ENCODE measurements at places on chromosomes 3 and 15.
A peak's percentile ranks its signal among the peaks of the same experiment; 100 is the strongest.

DNA sequence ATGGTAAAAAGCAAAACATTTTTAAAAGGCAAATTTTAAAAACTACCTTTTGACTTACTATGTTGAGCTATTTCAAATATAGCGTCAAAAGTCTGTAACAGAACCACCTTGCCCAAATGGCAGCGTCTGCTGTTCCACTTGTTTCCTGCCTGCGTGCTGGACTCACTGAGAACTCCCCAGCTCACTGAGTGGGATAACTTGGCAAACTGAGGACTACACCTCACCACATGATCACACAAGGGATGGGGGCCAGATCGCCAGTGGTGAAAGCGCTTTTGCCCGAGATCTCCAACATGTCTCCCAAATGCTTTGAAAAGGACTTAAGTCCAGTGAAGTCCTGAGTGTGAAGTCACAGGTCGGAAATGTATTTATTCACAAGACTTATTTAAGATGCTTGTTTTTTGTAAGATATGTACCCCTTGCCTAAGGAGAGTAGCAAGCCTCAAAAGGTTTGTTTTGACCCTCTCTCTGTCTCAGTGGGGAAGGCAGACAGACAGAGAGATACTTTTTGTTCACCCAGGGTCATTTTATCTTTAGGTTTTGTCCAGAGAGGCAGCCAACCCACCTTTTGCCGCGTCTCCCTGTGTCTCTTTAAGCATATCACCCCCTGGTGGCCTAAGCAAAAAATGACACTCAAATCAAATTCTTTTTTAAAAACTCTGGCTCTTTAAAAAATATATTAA lies 192.6 kb downstream of the PDZRN3 start:
- no peak for DNase-seq

- no peak for DNase-seq
Observed at GRCh38 chr15:40902605-40903561, 8.6 kb downstream of the VPS18 start.

GRCh38 chr3:53550005-53550620 lies 55.7 kb downstream of the CACNA1D start:
- DNase-seq: no peak

DNA sequence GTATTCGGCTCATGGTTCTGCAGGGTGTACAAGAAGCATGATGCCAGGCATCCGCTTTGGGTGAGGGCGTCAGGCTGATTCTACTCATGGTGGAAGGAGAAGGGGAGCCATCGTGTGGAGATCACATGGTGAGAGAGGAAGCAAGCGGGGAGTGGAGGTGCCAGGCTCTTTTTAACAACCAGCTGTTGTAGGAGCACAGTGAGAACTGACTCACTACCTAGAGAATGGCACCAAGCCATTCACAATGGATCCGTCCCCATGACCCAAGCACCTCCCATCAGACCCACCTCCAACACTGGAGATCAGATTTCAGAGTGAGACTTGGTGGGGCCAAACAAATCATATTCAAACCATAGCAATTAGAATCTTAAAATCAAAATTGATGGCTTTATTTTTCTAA lies 259.8 kb upstream of the CTDSPL start:
- DNase-seq: no peak

GRCh38 chr15:39358441-39359041 lies 222.3 kb upstream of the THBS1 start:
- DNase-seq: peak; percentile 46

DNA sequence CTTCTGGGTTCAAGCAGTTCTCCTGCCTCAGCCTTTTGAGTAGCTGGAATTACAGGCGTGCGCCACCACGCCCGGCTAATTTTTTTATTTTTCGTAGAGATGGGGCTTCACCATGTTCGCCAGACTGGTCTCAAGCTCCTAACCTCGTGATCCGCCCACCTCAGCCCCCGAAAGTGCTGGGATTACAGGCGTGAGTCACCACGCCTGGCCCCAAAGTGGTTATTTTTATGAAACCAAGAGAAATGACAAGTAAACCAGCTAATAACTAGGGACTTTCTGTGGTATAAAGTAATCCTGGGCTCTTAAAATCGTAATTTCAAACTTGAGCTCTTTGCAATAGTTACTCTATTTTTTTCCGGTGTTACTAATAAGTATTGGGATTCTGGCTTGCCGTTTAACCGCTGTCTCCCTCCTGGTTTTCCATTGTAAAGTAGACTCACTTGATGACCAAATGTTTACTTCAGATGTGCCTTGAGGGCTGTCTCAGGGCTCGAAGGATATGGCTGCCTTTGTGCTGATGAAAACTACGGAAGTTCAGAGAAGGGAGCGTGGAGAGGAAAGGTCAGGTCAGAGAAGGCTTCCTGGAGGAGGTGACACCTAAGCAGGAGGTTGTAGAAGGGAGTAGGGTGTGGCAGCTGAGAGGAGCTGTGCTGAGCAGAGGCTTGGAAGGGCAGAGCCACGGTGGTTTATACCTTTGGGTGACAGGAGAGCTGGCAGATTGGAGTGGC lies 4.2 kb downstream of the ZSCAN2 start:
- DNase-seq: no peak

DNA sequence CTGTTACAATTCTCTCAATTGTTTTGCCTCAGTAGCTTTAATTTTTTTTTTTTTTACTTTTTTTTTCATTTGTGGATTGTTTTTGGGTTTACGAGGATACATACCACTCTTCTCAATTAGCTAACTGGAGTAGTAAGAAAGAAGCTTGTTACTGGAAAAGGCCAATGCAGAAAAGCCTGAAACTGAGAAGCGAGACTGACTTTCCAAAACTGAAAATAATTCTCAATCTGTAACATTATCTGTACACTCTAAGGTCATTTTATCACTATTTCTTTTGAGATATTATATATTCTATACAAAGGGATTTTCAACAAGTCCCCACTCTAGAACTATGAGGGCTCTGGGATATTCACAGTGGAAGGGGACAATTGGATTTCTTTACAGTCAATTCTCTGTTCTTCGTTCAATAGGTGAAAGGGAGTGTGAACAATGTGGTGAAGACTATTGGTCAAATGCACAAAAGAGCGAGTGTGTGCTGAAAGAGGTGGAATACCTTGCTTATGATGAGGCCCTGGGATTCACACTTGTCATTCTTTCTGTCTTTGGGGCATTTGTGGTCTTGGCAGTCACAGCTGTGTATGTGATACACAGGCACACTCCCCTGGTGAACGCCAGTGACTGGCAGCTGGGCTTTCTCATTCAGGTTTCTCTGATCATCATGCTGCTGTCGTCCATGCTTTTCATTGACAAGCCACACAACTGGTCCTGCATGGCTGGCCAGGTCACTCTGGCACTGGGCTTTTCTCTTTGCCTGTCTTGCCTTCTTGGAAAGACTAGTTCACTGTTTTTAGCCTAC lies 83.9 kb upstream of the KCNAB1 start:
- DNase-seq: no peak

DNA sequence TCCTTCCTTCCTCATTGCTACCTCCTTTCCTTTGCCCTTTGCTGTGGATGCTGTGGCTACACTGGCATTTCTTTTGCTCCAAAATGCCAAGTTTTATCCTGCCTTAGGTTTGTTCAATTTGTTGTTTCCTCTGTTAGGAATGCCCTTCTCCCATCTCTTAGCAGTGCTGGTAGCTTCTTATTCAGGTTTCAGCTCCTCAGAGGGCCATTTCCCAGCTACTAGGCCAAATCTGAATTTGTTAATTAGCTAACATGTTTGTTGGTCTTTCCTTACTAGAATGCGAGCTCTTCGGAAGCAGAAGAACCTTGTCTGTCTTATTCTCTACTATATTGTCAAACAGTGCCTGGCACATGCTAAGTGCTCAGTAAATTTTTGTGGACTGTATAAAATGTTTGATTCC lies 11.0 kb downstream of the MAPK6 start:
- no peak for DNase-seq

DNA sequence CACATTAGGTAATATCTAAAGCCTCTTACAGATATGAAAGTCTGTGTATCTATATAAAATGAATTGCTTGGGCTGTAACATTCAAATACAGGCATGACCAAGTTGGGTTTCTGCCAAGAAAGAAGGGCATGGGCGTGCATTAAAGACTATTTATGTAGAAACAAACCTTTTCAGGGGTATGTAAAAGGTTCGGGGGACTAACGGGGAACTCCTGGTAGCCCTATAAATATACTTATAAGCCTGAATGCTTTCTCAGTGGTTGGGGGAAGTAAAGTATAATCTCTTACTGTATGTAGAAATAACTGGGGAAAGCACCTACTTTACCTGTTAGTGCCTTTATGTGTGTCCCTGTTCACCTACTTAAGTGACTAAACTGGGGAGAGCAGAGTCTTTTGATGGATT lies 154.5 kb upstream of the TBL1XR1 start:
- no peak for DNase-seq

- DNase-seq: no peak
Observed at GRCh38 chr3:38989917-38990510, 61.7 kb downstream of the SCN11A start.

DNA sequence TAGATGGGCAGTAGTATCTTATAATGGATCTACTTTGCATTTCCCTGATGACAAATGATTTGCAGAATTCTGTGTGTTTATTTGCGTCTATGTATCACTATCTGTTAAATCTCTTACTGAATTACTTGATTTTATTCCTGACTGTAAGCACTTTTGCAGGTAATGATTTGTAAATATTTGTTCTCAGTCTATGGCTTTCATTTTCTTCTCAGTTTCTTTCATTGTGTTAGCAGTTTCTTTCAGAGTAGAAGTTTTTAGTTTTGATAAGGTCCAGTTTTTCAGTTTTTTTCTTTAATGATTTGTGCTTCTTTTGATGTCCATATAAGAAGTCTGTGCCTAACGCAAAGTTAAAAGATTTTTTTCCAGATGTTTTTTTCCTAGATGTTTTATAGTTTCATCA lies 12.9 kb downstream of the SLC25A36 start:
- no peak for DNase-seq

GRCh38 chr15:29113336-29114220 lies 156.0 kb downstream of the NSMCE3 start:
- no peak for DNase-seq

- DNase-seq: no peak
Observed at GRCh38 chr3:115322901-115323300, 175.8 kb upstream of the ZBTB20 start.

DNA sequence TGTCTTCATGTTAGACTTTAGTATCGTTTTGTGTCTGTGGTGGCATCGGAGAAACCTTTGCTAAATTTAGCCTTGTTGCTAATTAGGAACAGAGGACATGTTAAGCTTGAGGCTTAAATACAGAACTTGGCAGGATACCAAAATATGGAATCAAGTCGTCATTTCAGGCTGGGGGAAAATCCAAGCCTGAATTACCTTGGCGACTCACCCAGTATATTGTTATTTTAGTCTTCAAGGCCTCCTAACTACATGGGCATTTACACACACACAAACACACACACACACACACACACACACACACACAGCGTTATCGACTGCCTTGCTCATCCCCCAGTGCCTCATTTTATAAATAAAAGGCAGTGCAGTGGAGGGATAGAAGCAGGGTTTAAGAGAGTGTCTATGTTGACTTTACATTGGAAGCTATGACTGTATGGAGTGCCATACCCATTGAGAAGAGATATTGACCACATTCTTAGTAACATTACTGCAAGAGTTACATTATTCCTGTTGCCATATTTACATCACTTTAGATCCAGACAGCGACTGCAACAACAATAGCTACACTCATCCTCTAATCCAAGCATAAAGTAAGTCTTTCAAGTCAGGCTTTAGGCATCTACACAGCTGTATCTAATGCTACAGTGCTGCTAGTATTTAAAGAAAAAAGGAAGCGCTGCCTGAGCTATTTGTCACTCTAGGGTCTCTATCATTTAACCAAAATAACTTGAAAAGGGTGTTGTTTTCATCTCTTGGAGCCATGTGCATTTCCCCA lies 210.8 kb upstream of the SEMA6D start:
- DNase-seq: no peak

DNA sequence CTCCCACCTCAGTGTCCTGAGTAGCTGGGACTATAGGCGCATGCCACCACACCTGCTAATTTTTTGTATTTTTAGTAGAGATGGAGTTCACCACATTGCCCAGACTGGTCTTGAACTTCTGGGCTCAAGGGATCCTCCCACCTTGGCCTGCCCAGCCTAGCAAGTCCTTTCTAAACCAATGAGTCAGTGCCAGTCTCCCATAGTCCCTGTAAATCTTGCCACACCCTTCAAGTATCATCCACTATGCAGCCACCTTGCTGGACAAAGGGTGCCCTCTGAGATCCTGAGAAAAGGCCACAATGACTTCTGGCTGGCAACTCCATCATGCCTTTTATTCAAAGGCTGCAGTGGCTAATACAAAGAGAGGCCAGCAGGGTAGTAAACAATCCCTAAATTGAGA lies 184.0 kb downstream of the ABHD5 start:
- no peak for DNase-seq

DNA sequence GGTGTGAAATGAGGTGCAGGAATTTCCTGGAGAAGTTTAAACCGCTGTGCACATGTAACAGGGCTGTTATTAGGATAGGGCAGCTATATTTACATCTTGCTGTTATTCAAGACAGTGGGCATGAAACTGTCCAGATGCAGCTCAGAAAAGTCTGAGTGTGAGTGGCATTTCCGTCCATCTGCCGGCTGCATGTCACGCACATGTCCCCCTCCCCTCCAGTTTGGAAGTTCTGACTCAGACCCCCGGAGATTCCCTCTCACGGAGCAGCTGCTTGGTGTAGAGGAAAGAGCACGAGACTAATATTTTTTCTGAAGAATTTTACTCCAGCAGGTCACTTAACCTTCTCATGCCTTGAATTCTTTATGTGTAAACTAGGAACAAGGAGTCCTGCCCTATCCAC lies 69.8 kb downstream of the FEM1B start:
- no peak for DNase-seq

GRCh38 chr15:70250208-70251201 lies 152.8 kb upstream of the TLE3 start:
- DNase-seq: no peak

DNA sequence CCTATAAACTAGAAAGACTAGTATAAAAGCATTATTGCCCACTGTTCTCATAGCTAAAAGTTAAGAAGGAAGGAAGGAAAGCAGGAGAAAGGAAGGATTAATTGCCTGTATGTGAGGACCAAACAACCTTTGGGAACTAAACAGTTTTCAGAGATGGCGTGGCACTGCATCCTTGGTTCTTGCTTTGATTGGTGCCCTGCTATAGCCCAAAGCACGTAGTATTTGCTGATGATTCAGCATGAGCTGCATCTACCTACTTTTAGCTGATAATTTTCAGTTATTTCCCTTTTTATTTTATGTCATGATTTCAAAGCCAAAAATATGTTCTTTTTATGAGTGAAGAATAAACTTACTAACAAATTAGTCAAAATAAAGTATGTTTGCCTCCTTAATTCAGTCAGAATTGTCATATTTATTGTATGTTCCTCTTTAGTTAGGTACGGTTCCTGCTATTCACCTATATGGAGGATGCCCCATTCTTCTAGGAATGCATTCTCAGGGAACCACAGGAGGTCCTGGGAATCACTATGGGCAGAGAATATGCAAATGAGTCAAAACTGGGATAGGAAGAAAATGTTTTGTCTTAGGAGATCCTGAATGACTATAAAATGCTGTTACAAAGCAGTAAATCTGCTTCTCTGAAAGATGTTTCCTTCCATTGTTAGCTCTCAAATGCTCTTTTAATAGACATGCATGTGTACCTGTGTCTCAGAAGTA lies 65.4 kb upstream of the THSD4 start:
- no peak for DNase-seq

GRCh38 chr3:169527507-169527906 lies 136.0 kb downstream of the MECOM start:
- DNase-seq: no peak

- peak; percentile 90 for DNase-seq
Observed at GRCh38 chr15:52288051-52288942, 7.3 kb downstream of the MYO5C start.
